NCI-H1417 treated with DMSO at 0.1 percent for 48 hours (cell line): ENCODE measurements at places on chromosomes 5 and 9.
A peak's percentile ranks its signal among the peaks of the same experiment; 100 is the strongest.

DNA sequence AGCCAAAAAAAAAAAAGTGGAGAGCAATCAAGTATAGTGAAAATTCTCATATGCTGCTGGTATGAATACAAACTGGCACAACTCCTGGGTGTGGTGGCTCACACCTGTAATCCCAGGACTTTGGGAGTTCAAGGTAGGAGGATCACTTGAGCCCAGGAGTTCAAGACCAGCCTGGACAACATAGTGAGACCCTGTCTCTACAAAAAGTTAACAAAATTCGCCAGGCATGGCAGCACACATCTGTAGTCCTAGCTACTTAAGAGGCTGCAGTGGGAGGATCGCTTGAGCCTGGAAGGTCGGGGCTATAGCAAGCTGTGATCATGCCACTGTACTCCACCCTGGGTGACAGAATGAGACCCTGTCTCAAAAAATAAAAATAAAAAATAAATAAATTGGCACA is 51.7 kb downstream of the FNIP1 start:
- no peak for DNase-seq

DNA sequence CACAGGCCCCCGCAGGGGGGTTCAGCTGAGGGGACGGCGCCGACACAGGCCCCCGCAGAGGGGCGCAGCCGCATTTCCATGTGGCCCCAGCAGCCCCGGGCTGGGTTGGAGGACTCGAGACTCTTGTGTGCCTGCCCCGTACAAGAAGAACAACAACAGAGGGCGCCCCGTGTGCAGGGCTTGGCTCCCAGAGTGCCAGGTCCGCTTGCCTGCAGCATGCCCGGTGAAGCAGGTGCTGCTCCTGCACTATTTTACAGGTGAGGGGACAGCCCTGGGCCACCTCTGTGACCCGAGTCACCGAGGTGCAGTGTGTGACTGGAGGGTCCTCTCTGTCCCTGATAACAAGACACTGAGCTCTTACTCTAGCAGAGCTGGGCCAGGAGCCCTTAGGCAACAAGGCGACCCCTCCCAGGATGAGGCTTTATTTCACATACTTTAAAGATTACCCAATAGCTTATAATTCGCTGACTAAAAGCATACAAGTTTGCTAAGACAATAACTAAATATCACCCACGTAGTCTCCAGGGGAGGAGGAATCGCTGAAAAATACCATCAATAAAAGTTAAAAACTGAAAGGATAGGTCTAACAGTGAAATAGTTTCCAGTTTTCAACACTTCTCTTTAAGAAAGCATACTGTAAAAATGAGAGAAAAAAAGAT is 41.7 kb upstream of the SLC9A3 start:
- no peak for DNase-seq

- DNase-seq, result no peak
These were observed 5.4 kb upstream of the B4GALT1 start for GRCh38 chr9:33172256-33173238.

- no peak for DNase-seq
These were observed at the start of gene DPYSL3 for GRCh38 chr5:147509710-147510651. Gene DPYSL3 (minus strand): TSS chr5:147510068. CDS start chr5:147509858, 210 bp downstream.

- no peak for DNase-seq
These were observed 90.5 kb upstream of the AGXT2 start for GRCh38 chr5:35138232-35138631.

DNA sequence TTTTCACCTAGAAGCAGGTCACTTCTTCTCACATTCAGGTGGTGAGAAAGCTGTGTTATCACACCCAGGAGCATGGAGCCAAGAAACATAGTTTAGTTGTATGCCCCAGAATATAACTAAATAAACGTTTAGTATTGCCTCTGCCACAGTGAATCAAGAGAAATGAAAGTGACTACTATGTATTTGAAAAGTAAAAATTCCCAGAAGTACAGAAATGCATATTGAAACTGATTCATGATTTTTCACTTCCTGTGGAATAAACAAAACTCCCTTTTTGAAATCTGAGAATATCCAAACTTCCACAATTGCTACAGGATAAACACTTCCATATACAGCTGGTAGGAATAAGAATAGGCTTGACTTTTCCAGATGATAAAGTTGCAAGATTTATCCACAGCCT is 15.3 kb upstream of the NINJ1 start:
- DNase-seq, result no peak

DNA sequence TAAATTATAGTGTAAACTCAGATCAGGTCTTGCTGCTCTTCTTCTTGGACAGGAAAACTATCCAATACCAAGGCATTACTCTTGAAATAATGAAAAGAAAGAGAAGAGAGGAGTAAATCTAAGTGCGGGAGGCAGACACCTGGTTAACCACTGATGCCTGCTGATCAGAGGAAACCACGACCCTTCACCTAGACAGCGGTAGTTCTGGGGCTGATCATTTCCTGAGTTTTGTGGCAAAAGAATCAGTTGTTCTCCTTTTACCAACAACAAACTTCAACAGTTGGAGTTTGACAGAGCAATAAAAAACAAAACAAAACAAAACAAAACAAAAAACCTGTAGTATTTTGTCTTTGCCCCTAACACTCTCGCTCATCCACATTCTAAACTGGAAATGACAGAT is 3.0 kb downstream of the RLN1 start:
- DNase-seq, result no peak

DNA sequence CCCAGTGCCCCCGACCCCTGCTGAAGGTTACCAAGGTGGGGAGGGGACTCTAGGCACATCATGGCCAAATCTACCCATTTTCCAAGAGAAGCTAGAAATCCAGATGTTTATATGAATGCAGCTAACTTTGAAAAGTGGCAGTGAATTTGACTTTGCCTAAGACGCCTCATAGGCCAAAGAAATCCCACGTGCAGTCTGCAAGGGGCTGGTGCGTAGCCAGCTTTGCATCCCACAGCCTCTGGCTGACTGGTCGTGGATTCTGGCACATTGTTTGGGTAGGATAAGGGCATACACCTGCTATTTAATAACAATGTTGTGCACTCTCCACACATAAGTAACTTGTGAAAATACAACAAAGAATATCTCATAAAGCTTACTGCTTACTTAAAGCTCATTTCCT is 3.5 kb upstream of the GADD45G start:
- no peak for DNase-seq

DNA sequence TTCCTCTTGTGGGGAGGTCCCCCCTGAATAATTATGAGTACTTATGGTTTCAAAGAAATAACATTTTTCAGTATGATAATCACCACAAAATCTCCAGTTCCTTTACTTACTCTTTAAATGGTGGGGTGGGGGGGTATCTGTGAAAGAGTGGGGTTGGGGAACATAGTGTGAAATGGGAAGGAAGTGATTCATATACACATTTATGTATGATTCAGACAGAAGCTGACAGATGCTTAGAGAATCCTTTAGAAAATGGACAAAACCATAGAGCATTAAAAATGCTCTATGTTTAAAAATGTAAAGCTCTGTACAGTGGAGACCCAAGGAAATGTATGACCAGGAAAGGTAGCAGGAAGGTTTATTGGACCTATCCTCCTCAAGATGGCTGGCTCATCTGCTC is 267.5 kb upstream of the GRIA1 start:
- DNase-seq, result no peak

- no peak for DNase-seq
These were observed 45.1 kb upstream of the PJA2 start for GRCh38 chr5:109454731-109455505.

GRCh38 chr9:90774682-90775081 is 26.9 kb upstream of the SYK start:
- DNase-seq, result no peak

DNA sequence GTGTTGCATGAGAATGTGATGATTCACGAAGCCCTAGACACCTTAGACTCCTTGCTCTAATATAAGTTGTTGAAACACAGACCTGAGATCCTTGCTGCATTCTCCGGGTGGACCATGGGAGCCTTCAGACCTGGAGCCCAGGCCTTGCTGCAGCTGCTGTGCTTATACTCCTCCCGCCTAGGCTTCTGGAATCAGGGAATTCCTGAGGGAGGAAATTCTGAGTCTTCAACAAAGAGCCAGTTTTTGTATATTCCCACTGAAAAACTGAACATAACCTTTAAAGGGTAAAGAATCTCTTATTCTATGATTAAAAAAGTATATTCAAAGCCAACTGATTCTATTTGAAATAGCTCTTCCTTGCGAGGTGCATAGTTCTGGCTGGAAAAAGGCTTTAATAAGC is 245.1 kb upstream of the ELAVL2 start:
- DNase-seq, result no peak

DNA sequence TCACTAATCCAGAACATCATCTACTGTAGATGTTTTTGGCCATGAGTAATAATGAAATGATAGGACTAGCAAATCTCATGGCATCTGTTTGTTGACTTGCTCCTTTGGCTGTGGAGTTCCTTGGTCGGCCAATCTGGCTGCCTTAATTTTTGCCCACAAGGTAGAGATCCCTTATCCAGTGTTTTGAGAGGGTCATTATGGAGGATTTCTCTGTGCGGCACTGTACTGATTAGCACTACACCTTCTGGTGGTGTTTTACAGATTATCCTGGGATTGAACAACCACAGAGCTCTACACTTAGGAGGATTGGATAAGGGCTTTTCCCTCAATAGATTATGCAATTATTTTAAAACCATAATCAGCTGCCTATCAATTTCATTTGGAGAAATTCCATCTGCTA is 3.2 kb upstream of the ENHO start:
- DNase-seq, result no peak

DNA sequence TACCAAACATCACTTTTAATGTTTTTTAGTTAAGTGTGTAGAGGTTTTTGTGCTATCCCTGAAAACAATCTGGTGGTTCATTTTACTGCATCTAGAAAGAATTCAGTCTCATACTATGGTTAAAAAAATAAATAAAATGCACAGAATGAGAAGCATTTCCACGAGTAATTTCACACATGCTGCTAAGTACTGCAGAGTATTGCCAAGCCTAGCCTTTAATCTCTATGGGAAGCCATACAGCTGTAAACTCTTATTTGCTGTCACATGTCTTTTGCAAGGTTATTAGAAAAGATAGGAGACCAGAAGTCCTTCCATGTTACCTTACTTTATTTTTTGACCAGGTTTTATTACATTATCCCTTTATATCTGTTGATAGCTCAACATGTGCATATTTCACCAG is 37.6 kb upstream of the MAN2A1 start:
- DNase-seq, result no peak

DNA sequence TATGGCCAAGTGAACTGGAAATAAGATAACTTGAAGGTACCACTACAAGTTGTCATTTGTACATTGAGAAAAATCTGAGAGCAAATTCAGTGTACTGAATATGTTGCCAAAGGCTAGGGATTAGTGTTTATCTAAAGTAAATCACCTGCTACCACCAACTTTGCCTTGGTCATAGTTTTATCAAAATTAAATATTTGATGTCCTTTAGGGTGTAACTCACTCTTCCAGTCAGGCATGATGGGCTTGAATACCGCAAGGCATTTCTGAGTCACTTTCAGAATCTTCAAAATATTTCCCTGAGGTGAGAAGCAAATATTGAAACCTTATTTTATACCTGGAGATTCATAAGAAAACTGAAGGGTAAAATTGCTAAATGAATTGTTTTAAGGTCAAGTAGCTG is 1338.6 kb upstream of the ACO1 start:
- no peak for DNase-seq

DNA sequence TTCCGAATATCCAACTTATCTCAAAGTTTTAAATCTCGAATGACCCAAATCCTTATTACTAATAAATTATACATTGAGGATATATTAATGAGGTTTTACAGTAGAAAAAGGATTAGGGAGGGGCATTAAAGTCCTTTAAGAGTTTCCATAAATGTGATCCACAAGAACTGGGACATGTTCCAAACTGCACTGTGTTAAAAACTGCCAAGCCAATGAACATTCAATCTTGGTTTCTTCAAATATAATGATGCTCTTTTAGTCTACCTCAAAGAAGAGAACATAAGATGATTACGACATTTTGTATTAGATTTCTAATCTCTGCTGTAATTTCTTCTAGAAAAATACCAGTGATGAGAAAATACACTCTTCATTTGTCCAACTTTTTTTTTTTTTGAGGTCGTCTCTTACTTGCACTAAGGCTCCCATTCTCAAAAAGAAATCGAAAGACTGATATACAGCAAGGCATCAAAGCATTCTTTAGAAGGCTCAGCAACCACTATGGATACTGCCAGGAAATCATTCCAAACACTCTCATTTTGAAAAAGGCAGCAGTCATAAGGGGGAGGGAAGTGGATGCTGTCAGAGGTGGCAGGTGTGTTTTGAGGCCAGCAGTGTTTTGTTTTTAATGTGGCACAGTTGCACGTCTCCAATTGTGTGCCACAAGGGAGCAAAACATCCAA is 1.7 kb downstream of the PTAR1 start:
- DNase-seq, result peak; percentile 9

GRCh38 chr9:125789196-125789595 is 42.0 kb downstream of the PBX3 start:
- no peak for DNase-seq

- DNase-seq, result no peak
These were observed 22.4 kb upstream of the TNFAIP8 start for GRCh38 chr5:119333421-119333851.

GRCh38 chr9:127803507-127804352 is 1.0 kb downstream of the FPGS start:
- DNase-seq, result no peak

DNA sequence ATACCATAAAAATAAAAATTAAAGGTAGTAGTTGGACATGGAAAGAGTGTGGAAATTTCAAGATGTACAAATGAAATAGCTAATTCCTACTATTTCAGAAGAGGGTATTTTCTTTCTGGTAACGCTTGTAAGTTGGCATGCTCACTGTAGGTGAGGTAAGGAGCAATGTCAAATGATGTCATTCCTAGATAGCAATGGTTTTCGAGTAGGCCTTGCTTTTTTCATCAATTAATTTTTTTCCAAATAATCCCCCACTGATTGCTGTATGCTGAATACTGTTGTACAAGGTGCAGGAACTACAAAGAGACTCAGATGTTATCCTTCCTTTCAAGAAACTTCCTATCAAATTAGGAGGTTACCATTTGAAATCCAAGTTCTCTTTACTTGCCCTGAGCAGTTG is 928 bp upstream of the SELENOP start:
- no peak for DNase-seq

GRCh38 chr5:15080219-15080618 is 208.6 kb upstream of the ANKH start:
- DNase-seq, result no peak

DNA sequence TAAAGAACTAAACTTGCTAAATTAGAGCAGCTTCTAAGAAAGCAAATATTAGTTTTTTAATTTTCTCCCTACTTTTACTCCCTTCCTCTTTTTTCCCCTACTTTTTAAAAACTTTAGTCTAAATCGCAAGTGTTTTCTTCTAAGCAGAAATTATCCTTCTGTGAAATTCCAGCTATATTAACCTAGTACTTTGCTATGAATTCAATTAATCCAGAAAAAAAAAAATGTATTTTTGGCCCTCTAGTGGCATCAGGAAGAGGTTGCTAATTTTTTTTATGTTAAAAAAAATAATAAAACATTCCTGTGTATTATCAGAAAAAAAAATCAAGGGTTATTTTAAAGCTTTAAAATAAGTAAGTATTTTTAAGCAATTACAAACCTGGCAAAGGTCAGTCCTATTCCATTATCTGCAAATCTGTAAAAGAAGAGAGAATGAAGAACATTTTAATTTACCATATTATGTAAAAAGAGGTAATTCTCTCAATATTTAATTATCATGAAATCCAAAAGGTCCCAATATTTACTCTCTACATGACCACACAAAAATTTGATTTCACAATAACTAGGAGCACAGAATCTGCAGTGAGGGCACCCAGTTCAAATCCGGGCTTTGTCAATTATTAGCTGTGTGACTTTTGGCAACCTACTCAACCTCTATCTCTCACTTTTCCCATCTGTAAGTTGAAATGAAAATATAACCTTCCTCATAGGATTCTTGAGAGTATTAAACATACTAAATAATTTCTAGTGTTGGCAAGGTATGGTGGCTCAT is 52.0 kb downstream of the CEMIP2 start:
- no peak for DNase-seq
